ENCODE measurements at places on chromosomes 13 and 19. TPM values are rescaled to one million over a fixed set of nuclear protein-coding genes. Genes with fewer than 3 reads are reported as not detected.

S1PR4 gene
- 3.1 TPM for total RNA-seq

IQCN gene
- 12.7 TPM for total RNA-seq

- no peak for DNase-seq
Observed at GRCh38 chr13:51266642-51267041, 44.4 kb downstream of the FAM124A start.

- DNase-seq: no peak
Observed at GRCh38 chr19:13693889-13694288, 70.4 kb upstream of the MRI1 start.

GRCh38 chr19:32879741-32880140 lies 10.2 kb upstream of the SLC7A9 start:
- DNase-seq: no peak

Measured in sciatic nerve (tissue), 2 donors.